ENCODE measurements at places on chromosomes 4 and X.

DNA sequence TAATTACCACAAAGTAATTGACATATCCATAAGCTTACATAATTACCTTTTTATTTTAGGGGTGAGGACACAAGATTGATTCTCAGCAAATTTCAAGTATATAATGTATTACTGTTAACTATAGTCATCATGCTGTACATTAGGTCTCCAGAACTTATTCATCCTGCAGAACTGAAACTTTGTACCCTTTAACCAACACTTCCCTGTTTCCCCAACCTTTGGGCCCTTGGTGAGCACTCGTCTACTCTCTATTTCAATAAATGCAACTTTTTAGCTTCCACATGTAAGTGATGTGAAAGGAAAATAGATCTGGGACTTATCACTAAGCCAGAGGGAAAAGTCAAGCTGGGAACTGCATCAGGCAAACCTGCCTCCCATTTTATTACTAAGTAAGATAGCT, 33.6 kb upstream of the CCNG2 start:
- no peak for DNase-seq

DNA sequence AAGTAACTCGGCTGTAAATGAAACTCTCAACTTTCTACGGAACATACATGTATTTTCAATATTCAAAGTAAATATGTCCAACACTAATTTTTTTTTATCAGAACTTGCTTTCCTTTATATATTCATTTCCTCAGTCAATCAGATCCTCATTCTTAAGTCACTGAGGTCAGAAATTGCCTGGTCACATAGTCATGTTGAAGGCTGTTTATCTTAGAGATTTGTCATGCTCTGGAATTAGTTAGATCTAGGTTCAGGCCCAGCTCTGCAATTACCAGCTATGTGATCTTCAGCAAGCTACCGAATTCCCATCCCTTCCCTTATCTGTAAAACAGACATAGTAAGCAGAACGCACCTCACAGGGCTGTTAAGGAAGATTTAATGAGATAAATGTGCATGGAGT, 228.8 kb downstream of the SPCS3 start:
- no peak for DNase-seq

- no peak for DNase-seq
Measured at GRCh38 chr4:48504352-48504751, 14.3 kb downstream of the ZAR1 start.

DNA sequence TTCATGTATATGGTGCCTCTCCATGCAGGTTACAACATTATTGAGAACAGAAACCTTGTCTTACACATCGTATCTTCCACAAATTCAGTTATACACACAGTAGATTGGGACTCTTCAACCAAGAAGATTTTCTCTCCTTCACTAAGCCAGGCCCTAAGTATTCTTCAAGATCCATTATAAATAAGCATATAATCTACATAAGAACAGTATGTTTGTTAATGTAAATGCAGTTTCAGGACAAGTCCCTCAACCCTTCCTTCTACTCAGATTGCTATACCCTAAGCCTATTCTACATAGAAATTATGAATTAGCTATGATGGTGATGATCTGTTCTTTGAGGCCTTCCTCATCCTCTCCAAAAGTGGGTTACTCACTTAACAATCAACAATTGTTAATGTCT, 41.2 kb downstream of the COL4A6 start:
- no peak for DNase-seq

Measured in stimulated activated CD8-positive, alpha-beta memory T cell treated with anti-CD3 and anti-CD28 coated beads, Interleukin-4, amount 100 ng/mL, for 4 hours (primary cell).